Activated T-cell treated with anti-CD3 and anti-CD28 coated beads, Interleukin-2, amount 50 U/mL, for 72 hours (primary cell): ENCODE measurements at places on chromosomes 12 and 14. TPM values are rescaled to one million over a fixed set of nuclear protein-coding genes. Genes with fewer than 3 reads are reported as not detected.

TBC1D30 gene
- total RNA-seq = 0.94 TPM

EAPP gene
- total RNA-seq = 53.4 TPM

CMAS gene
- 37.4 TPM for total RNA-seq

RDH5 gene
- total RNA-seq = 7.3 TPM

DNA sequence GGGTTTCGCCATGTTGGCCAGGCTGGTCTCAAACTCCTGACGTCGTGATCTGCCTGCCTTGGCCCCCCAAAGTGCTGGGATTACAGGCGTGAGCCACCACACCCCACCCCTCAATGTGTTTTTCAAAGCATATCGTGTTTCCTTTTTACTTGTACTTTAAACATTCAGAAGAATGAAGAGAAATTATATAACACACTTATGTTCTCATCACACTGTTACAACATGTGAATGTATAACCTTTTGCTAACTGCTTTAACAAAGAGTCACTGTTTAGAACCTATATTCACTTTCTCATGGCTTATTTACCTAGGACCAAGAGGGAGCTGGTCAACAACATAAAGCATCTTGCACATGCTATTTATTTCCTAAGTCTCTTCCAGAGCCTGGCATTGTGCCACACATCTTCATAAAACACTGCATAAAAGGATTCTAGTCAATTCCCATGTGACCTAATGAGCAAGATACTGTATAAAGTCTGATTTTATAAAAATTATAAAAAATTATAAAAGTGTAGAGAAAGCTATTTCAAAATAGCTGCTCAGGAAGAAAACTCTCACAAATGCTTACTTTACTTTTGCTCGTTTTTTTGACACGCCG is 16.0 kb upstream of the ACTR6 start:
- no peaks in the 10 kb centered on the region for H3K27me3 ChIP-seq
- no peak for DNase-seq
- no peak overlapping the region for H3K27ac ChIP-seq
- no peak overlapping the region for H3K4me3 ChIP-seq

- no peak overlapping the region for H3K27ac ChIP-seq
- H3K4me1 ChIP-seq = no peaks in the 10 kb centered on the region
- no peaks in the 10 kb centered on the region for H3K36me3 ChIP-seq
- no peak overlapping the region for H3K4me3 ChIP-seq
Observed at GRCh38 chr14:78788467-78789360, 618.5 kb downstream of the NRXN3 start.

DNA sequence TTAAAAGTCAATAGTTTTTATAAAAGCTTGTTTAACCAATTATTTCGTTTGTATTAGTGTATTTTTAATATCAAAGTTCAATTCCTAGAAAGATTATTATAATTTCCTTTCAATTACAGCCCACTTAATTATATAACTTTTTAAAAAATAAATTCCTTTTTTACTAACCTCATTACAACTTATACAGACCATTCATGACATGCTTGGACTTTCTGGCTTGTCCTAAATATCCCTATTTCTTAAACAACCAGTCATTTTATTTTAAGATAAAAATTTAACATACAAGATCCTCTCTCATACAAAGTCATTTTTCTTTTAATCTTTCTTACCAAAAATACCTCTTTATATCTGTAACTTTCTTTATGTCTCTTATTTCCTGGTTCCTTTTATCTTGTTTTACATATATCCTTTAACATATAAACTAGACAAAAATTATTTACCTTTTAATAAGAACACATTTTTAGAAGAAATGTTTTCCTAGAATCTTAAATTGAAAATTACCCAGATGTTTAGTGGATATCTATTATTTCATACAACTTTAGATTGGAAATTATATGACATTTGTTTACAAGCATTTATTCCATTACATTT is 10.4 kb upstream of the TMEM263 start:
- no peak overlapping the region for H3K4me3 ChIP-seq
- peaks cover 8% of the 10 kb centered on the region for H3K36me3 ChIP-seq
- no peak for DNase-seq

DNA sequence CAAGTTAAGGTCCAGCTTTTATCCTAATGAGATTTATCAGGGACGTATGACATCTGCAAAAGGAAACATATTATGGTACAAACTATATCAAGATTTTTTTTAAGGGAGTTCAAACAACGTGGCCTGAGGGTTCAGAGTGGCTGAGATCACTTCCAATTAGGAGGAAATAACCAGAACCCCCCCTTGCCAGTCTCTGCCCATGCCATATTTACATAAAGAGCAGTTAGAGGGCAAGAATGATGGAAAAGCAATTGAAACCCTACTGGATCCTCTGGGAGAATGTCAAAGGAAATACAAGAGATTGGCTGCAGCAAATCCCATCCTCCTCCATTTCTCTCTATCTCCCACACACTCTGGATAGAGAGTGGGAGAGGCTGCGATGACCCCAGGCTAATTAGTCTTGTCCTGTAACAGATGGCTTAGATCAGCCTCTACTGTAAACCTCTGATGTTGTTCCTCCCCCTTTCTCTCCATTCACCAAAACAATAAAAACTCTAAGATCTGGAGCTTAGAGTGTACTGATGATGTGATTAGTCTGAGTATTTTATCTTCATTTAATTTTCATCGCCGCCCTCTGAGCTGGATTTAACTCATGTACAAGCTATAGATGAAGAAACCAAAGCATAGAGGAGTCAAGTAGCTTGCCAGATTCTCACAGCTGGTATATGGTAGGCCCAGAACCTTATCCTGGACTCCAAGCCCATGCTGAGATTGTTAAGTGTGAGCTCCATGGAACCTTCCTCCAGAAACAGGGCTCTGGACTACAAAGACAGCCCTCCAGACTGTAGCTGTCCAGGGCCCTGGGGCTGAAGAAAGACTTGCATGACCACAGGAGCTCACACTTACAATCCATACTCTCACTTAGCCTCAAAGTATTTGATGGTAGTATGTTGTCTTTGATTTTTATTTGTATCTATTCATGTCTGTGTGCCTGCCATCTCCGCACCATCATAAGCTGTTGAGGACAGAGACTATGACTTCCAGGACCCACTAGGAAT is 54.1 kb upstream of the GNG2 start:
- H3K4me1 ChIP-seq = peaks cover 5% of the 10 kb centered on the region
- peaks cover 2% of the 10 kb centered on the region for H3K36me3 ChIP-seq
- H3K4me3 ChIP-seq = no peak overlapping the region
- H3K27ac ChIP-seq = no peak overlapping the region

DNA sequence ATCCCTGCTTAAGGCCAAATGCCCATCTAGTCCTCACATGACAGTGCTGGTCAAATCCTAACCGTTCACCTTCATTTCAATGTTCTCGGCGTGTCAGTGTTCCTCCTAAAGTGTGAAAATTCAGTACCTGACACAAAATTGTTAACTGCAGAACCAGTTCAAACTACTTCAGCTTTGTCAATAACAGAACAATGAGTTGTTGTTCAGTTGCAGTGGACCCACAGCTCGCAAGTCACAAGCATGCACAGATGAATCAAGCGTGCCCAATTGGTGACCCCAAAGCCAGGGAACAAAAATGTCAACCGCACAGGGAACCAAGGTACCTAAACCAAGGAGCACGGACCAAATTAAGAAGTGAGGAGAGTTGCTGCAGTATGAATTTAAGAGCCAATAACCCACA is 23.2 kb downstream of the NRDE2 start:
- no peaks in the 10 kb centered on the region for H3K27me3 ChIP-seq
- no peaks in the 10 kb centered on the region for H3K4me1 ChIP-seq
- no peak overlapping the region for H3K4me3 ChIP-seq
- no peak overlapping the region for H3K27ac ChIP-seq
- peaks cover 4% of the 10 kb centered on the region for H3K36me3 ChIP-seq
- DNase-seq = no peak

DNA sequence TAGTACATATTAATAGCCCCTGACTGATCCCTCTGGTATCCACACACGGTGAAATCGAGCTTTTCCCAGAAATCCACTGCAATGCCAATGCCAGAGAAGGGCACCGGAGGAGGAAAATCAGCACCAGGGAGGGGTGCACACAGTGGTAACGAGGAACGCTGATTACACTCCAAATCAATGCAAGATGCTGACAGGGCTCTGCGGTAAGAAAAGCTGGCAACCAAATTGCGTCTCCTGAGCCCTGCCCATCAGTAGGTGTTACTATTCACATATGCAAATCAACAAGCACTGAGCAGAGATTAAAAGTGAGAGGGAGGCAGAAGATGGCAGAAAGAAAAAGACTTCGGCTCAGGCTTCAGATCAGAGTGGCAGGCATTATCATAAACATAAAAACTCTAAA is 159.1 kb downstream of the RPS29 start:
- peaks cover 37% of the 10 kb centered on the region for H3K27me3 ChIP-seq
- H3K4me3 ChIP-seq = no peak overlapping the region
- H3K27ac ChIP-seq = no peak overlapping the region
- H3K4me1 ChIP-seq = peaks cover 19% of the 10 kb centered on the region
- H3K36me3 ChIP-seq = peaks cover under 1% of the 10 kb centered on the region
- DNase-seq = no peak

DNA sequence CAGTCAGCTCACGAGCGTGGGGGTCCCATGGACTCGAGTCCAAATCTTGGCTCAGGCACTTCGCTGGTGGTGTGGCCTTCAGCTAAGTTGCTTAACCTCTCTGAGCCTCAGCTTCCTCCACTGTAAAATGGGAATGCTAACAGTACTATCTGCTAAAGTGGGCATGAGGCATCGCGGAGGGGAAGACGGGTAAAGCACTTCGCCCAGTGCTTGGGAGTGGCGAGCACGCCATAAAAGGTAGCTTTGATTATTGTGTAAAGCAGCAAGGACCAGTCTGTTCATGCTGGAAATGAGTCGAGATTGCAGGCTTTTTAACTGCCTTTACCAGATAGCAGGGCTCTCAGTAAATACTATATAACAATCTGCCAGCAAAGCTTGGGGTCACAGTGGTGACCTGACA is 24.5 kb downstream of the HRK start:
- no peak for DNase-seq
- H3K27me3 ChIP-seq = peaks cover 46% of the 10 kb centered on the region
- no peak overlapping the region for H3K27ac ChIP-seq
- peaks cover 18% of the 10 kb centered on the region for H3K4me1 ChIP-seq
